WTC11 (cell line): ENCODE measurements at places on chromosomes 12 and 14.

DNA sequence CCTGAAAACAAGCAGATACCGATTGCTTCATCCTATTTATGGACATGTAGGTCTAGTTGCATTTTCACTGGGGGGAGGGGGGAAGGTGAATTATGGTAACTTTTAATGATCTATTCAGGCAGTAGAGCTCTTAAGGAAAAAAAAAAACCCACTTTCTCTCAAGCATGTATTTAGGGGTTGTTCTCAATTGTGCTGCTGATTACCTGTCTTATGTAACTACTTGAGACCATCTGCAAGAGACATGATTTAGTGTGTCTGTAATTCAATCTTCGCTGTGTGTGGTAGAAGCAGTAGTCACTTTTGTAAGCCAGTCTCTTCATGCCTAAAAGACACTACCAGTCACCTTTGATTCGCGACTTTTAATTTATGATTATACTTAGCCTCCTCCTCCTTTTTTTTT lies 8.9 kb downstream of the CALM1 start:
- no peak for DNase-seq

DNA sequence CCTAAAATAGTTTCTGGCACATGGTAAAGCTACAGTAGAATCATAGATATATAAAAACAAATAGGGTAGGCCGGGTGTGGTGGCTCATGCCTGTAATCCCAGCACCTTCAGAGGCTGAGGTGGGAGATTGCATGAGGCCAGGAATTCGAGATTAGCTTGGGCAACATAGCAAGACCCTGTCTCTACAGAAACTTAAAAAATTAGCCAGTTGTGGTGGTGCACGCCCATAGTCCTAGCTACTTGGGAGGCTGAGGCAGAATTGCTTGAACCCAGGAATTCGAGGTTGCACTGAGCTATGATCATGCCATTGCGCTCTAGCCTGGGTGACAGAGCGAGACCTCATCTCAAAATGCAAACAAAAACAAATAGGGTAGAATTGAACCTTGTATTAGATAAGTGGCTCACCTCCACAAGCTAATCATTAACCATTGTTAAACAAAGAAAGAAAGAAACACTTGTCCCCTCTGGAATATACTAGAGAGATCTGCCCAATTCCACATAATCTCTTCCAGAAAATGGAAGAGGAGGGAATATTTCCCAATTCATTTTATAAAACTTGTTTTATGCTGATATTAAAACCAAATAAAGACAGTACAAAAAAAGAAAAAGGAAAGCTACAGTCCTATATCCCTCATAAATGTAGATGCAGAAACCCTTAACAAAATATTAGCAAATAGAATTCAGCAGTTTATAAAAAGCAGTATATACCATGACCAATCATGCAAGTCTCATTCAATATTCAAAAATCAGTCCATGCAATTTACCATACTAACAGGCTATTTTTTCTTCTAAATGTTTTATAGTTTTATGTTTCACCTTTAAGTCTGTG lies 22.7 kb upstream of the DHRS2 start:
- DNase-seq, result no peak

DNA sequence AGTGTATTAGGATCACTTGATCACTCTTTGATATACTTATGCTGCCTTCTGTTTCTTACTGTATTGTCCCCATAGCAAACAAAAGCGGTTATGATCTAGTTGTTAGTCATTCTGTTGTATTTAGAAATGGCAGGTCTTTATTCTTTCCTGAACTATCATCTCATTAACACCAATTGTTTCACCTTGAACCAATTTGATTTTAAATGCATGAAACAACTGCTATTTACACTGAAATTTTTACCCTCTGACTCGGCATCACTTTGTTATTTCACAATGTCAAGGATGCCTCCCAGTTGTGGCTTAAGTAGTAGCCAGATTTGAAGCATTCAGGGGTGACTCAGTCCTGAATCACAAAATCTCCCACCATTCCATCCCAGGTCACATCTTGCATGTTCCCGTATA lies 303.5 kb downstream of the EGLN3 start:
- no peak for DNase-seq

DNA sequence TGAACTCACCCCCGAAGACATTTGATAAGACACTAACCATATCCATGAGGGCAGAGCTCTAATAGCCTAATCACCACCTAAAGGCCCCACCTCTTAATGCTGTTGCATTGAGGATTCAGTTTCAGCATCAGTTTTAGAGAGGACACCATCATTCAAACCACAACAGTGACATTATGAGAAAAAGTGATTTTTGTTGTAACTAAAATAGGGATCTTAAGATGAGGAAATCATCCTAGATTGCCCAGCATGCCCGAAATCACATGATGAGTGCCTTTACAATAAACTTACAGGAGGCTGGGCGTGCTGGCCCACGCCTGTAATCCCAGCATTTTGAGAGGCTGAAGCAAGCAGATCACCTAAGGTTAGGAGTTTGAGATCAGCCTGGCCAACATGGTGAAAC lies 9.7 kb upstream of the GLT1D1 start:
- DNase-seq, result no peak

- no peak for DNase-seq
Measured at GRCh38 chr12:22712083-22712482, 87.1 kb downstream of the ETNK1 start.

GRCh38 chr14:65268594-65268993 lies 143.9 kb upstream of the FUT8 start:
- no peak for DNase-seq

GRCh38 chr12:27823038-27823437 lies 43.0 kb upstream of the MANSC4 start:
- DNase-seq, result no peak

- peak; percentile 56 for DNase-seq
Measured at GRCh38 chr12:93098077-93098476, 169.0 kb upstream of the EEA1 start.

GRCh38 chr14:56153267-56153666 lies 35.1 kb downstream of the PELI2 start:
- no peak for DNase-seq

- DNase-seq, result peak; percentile 16
Measured at GRCh38 chr12:27163048-27163715, 80.8 kb upstream of the C12orf71 start.

DNA sequence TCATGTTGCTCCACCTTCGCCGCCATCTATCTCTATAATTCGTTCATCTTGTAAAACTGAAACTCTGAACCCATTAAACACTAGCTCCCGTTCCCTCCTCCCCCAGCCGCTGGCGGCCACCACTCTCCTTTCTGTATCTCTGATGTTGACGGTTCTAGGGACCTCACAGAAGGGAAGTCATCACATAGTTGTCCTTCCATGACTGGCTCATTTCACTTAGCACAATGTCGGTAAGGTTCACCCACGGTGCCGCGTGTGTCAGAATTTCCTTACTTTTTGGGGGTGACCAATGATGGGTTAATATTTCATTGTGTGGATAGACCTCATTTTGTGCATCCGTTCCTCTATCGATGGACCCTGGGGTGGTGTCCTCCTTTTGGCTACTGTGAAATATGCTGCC lies 2.0 kb upstream of the CACNA2D4 start:
- no peak for DNase-seq

GRCh38 chr12:84767079-84767478 lies 145.5 kb downstream of the SLC6A15 start:
- DNase-seq, result no peak

GRCh38 chr12:10368206-10369171 lies 21.4 kb downstream of the KLRK1 start:
- no peak for DNase-seq

GRCh38 chr12:106220536-106220935 lies 27.3 kb downstream of the CKAP4 start:
- no peak for DNase-seq

DNA sequence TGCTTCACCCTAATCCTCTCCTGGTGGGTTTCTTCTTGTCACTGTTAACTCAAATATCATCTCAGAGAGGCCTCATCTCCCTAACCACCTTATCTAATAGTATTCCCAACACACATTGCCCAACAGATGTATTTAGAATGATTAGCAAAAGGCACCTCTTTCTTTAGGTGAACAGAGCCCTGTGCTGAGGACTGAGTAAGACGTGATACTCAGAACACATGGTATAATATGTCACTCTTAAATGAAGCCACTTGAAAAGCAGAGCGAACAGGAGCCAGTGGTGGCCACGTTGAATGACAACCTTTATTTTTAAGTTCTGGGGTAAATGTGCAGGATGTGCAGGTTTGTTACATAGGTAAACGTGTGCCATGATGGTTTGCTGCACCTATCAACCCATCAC lies 1.5 kb upstream of the KSR2 start:
- DNase-seq, result no peak

DNA sequence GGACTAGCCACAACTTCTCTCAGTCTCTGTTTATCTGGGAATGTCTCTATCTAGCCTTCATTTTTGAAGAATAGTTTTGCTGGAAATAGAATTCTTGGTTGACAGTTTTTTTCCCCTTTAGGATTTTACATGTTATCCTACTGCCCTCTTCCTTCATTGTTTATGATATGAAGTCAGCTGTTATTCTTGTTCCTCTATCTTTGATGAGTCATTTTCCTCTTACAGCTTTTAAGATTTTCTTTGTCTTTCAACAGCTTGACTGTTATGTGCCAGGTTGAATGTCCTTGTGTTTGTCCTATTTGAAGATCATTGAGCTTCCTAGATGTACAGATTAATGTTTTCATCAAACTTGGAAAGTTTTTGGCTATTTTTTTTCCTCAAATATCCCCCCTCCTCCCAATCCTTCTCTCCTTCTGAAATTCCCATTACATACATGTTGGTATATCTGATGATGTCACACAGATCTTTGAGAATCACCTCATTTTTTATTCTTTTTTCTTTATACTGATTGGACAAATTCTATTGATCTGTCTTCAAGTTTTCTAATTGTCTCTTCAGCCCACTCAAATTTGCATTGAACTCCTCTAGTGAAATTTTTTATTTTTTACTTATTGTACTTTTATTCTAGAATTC lies 4.5 kb upstream of the GOLGA5 start:
- no peak for DNase-seq

GRCh38 chr12:3896356-3896755 lies 23.2 kb upstream of the PARP11 start:
- DNase-seq, result no peak

DNA sequence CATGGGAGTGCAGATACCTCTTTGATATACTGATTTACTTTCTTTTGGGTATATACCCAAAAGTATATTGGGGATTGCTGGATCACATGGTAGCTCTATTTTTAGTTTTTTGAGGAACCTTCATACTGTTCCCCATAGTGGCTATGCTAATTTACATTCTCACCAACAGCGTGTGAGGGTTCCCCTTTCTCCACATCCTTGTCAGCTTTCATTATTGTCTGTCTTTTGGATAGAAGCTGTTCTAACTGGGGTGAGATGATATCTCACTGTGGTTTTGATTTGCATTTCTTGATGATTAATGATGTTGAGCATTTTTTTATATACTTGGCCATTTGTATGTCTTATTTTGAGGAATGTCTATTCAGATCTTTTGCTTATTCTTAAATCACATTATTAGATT lies 44.1 kb upstream of the JDP2 start:
- DNase-seq, result no peak

DNA sequence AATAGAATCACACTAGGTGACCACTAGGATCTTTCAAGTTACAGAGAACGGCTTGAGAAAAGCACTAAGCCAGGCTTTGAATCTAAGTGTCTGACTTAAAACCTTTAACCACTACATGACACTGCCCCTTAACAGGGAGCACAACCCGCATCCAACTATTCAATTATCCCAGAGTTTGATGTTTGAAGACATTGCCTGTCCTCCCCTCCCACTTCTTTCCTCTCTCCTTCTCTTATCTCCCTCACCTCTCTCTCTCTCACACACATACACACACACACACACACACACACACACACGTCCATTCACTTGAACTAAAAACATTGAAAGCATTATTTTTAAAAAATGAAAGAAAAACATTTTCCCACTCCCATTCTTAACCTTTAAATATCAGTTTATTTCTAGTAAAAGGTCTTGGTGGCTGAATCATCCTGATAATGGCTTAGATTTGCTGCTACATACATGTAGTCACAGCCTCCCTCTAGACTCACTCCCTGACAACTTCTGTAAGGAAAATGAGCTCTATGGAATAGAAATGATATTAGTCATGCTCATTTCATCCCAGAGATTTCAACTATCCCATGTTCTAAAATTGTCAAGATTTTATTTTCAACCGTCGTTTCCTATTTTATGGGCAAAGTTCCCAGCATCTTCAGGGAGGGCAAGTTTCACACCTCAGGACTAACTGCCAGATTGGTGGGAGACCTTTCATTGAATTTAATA lies 53.5 kb upstream of the RAP1B start:
- no peak for DNase-seq

DNA sequence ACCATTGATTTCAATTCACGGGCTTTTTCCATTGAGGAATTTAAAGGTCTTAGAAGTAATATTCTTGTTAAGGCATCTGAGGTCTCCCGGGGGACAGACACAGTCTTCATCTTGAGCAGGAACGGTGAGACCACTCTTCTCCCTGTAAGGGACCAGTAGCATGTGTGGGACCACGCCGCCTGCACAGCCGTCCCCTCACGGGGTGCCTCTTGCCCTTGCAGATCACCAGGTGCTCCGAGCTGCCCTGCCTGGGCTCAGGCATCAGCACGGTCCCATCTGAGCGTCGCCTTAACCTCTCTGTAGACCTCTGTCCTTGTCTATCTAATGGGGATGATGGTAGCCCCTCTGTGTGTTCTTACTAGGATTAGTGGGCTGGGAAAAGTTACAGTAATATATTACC lies 74.1 kb downstream of the PPP2R5C start:
- DNase-seq, result no peak

DNA sequence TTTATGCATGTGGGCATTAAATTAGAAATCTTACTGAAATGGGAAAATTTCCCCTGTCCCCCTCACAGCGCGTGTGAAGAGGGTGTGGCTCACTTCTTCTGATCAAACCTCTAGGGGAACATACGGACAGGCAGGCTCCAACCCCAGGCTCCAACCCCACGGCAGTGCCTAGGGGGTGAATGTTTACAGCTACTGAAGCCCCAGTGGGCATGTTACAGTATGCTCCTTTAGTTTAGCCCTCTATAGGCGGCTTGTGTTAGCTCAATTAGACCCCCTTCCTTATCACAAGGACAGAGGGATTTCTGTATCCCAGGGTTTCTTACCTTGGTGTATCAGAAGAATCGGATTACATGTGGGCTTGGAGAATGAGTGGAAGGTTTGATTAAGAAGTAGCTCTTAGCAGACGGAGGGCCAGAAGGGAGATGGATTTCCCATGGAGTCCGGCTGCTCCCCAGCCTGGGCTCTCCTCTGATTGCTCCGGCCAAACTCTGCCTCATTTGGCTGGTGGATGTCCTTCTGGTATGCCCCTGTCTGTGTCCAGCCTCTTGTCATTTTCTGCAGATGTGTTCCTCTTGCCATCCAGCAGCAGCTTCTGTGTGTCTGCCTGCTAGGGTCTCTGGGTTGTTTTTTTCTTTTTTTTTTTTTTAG lies 223.7 kb downstream of the TMTC2 start:
- DNase-seq, result peak; percentile 31

GRCh38 chr12:127516467-127516866 lies 750.5 kb upstream of the TMEM132C start:
- no peak for DNase-seq

GRCh38 chr14:93906341-93907329 lies 20.5 kb upstream of the FAM181A start:
- peak; percentile 84 for DNase-seq
